ENCODE measurements at places on chromosomes 1 and 21.

GRCh38 chr1:234760303-234760723 lies 150.3 kb upstream of the IRF2BP2 start:
- DNase-seq = no peak

DNA sequence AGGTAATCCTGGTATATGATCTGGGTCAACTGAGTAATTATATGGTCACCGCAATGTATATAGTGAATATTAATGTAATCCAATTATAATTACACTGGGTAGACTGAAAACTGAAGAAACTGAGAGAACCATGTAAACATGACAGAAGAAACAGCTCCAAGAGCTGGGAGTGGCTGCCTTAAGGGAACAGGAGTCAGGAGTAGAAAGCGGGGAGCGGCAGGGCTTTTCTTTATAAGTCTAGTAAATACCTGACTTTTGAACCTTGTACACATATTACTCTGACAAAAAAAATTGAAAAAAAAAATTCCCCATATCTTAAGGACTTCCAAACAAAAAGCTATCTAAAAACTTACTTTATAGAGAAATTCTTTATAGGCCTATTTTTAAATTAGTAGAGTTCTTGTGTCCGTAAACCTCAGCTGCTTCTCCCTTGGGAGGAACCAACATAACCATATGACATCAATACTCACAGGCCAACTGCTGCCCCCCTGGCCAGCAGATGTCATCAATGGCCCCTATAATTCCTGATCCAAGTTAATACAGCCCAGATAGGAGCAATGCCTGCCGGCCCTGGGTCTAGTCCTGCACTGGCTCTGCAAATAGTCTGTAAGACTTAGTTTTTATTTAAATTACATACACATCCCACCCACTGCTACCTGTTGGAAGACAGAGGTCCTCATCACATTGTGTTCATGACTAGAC lies 33.8 kb downstream of the THAP3 start:
- no peak for DNase-seq

DNA sequence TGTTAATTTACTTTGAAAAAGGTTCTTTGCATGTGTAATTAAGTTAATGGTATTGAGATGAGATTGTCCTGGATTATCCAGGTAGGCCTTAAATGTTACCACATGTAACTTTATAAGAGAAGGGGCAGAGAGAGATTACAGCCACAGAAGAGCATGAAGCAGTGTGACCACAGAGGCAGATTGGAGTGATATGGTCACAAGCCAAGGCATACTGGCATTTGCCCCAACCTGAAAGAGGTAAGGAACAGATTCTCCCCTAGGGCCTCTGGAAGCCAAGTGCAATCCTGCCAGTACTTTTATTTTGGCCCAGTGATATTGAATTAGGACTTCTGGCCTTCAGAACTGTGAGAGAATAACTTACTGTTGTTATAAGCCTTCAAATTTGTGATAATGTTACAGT lies 23.0 kb downstream of the RNF2 start:
- DNase-seq = no peak

GRCh38 chr1:173960625-173961024 lies 43.5 kb upstream of the SERPINC1 start:
- DNase-seq = no peak

GRCh38 chr21:34887105-34887442 lies 162.0 kb downstream of the RUNX1 start:
- no peak for DNase-seq

DNA sequence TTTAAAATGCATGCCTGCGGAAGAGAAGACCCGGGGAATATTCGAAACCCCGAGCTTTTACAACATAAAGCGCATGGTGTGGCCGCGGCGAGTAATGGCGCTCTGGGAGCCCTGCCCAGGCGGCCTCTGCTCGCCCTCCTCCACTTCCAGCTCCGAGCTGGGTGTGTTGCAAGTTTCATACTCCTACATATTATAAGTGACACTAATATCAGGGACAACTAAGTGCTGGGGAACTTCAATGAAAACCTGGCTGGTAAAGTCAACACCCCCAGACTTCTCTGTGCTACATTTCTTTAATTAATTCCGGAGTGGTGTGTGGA lies 11.8 kb downstream of the SIM2 start:
- DNase-seq = no peak

DNA sequence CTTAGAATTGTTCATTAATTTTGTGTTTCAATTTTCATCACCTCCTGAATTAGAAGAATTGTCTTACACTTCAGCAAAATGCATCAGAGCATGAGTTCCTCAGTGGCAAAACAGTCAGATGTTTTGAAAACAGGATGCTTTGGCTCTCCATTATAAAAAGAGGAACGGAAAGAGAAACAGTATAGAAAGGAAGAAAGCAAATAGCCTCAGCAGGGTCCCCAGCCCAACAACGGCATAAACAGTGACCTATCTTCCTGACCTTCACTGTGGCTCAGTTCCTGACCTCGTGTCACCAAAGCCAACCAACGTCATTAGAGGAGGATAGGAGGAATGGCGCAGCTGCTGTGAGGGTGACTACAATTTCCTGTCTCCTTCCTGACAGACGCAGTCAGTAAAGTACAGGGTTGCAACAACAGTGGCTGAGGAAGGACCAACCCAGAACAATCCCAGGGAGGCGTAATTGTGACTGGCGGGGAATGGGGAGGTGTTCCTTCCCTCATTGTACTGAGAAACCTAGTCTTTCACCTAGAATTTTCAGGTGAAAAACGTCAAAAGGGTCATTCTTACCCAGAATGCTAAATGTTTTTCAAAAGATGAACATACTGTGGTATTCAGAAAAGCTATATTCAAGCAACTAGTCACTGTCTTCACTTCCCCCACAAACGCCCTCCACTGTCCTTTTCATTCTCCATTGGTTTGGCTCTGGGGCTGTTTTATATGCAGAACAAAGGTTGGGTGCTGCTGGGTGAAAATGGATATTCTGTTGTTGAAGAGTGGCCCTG lies 197.9 kb upstream of the SGIP1 start:
- peak; percentile 75 for DNase-seq
